ENCODE measurements at places on chromosomes 11 and 22.

DNA sequence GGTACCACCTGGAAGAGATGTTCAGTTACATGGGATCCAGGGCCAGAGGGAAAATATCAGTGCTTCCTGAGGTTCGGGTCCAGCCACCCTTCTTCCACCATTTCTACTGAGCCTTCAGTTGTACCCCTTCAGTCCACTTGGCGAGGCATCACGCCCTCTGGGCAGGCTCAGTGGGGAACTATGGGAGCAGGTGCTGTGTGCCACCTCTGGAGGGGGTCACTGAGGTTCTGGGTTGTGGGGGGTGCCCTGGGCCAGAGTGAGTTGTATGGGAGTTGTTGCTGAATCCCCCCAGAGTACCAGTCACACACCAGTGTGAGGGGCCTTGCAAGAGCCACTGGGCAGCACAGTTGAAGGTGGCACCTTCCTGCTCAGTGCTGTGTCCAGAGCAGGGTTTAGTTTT is 2.7 kb upstream of the SREBF2 start:
- DNase-seq, result no peak

GRCh38 chr22:39527481-39527961 is 5.0 kb downstream of the RPS19BP1 start:
- DNase-seq, result peak; percentile 56

- DNase-seq, result no peak
Observed at GRCh38 chr11:75492181-75492820, 33.4 kb downstream of the GDPD5 start.

GRCh38 chr22:38213990-38214301 is 12.2 kb downstream of the MAFF start:
- DNase-seq, result no peak

Measured in mucosa of gallbladder (tissue), 1 donor.